ENCODE measurements at places on chromosomes 16 and 17.

DNA sequence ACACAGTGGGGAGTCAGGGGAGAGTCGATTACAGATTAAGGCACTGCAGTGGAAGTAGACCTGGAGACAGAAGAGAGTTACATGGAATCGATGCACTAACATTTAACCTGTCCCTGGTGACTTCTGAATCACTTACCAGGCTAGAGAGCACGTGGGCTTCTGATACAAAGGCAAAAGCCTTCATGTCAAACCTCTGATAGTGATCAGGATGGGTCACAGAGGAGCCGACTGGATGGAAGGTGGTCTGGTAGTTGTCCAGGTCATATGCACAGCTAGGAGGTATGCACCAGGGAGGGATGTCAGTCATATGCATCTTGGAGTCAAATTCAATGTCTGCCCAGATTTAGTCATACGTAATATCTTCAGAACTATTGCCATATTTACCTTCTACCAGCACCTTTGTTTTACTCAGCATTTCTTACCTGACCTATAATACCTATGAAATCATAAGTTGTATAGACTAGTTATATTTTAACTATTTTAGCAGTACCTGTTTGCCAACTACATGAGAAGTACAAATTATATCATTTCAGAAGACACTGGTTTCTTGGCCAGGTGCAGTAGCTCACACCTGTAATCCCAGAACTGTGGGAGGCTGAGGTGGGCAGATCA lies 11.7 kb downstream of the ZP2 start:
- no peak for DNase-seq

- peak; percentile 90 for DNase-seq
Measured at GRCh38 chr16:29811896-29812665, at the start of gene PRRT2. TSS of gene PRRT2 (plus strand) at chr16:29812193. CDS start at chr16:29813055, 862 bp downstream.

GRCh38 chr16:1984347-1985225 lies 593 bp downstream of the GFER start:
- DNase-seq, result no peak

DNA sequence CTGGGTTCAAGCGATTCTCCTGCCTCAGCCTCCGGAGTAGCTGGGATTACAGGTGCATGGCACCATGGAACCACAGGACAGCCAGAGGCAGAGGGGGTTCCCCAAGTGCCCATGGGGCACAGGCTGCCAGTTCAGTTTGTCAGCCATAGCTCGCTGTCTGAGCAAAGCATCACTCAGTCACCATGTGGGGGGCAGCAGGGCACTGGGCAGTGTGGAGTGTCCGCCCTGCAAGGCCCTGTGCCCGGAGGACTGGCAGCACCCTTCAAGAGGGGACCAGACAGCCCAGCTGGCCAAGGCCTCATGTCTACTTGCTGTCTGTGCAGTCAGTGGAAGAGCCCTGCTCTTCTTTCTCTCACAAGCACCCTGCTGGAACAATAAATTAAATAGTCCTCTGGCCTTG lies 6.4 kb downstream of the ALYREF start:
- no peak for DNase-seq

DNA sequence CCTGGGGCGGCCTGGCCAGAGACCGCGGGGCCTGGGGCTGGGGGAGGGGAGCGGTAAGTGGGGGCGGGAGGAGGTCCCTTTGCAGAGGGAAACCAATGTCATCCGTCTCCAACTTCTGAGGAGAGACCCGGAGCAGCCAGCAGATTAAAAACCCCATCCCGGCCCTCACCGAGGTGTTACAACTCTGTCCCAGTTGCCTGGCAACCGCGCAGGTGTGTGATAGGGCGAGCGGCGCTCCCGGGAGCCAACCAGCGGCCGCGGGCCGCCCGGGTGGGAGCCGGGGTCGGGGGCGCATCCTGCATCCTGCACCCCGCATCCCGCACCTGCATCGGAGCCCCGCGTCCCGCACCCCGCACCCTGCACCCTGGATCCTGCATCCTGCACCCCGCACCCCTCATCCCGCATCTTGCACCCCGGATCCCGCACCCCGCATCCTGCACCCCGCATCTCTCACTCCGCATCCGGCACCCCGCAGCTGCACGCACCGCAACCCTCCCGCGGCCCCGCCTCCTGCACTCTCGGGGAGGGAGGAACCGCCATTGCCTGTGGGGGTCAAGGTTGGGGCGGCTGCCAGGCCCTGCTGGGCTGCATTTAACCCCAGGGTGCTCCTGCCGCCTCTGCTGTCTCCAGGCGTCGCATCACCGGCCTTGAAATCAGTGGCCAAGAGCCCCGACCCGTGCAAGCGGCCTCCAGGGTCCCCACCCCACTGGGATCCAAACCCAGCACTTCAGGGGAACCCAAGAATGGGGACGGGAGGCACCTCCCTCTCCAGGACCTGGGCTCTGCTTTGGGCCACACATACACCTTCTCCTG lies 47.3 kb downstream of the RTN4RL1 start:
- no peak for DNase-seq

- DNase-seq, result no peak
Measured at GRCh38 chr17:78820841-78821240, 19.8 kb downstream of the USP36 start.

- no peak for DNase-seq
Measured at GRCh38 chr16:13913374-13914292, 6.3 kb upstream of the ERCC4 start.

DNA sequence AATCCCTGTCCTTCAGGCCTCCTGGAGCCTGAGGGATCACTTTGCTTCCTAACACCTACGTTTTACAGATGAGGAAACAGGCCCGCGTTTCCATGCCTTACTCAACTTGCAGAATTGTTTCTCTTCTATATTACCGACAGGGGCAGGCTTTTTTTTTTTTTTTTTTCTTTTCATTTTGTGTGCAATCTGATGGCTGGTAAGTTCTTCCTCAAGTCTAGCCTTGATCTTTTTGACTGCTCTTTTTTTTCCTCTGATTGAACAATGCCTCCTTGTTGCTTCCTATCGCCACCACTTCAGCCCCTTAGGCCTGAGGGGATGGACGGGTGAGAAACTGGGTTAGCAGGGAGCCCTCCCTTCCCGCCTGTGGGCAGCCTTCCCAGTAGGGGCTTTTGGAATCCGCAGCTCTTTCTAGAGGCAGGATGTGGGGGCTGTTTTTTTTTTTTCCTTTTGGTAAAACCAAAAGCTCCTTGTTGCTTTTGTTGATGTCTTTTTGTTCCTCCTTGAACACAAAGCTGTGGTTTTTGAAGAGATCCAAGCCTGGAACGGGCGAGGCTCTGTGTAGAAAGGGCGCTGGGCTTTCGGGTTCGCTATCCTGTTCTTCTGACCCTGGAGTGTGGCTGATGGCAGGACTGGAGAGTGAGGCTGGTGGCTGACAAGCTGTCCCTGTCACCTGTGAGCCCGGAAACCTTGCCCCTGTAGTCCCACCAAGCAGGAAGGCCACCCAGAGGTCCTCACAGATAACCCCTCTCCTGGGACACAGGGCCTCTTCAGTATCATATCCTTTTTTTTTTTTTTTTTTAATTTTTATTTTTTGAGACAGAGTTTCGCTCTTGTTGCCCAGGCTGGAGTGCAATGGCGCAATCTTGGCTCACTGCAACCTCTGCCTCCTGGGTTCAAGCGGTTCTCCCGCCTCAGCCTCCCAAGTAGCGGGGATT lies 14.0 kb downstream of the LASP1 start:
- no peak for DNase-seq

DNA sequence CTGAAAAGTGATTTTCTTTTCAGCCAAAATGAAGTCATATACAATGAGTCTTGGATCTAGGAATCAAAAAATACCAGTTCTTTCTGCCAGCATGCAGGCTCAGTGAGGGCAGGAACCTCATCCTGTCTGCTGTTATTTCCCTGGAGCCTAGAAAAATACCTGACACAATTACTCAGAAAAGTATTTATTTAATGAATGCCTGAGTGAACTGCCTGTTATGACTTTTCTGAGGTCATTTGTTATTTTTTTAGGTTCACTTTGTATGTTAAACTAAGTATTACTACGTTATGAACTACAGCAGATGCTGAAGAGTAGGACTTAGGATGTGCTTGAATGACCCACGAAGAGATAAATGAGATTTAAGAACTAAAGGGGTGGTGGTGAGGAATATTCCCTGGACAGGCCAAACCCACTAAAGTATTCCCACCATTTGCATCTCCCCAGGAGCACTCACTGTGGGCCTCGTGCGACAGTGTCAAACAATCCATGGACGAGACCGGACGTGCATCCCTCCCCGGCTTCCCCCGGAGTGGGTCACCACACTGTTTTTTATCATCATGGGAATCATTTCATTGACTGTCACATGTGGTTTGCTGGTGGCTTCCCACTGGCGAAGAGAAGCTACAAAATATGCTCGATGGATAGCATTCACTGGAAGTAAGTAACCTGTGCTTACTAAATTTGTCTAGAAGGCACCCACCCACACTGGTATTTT lies 17.1 kb upstream of the VWA3A start:
- DNase-seq, result no peak

DNA sequence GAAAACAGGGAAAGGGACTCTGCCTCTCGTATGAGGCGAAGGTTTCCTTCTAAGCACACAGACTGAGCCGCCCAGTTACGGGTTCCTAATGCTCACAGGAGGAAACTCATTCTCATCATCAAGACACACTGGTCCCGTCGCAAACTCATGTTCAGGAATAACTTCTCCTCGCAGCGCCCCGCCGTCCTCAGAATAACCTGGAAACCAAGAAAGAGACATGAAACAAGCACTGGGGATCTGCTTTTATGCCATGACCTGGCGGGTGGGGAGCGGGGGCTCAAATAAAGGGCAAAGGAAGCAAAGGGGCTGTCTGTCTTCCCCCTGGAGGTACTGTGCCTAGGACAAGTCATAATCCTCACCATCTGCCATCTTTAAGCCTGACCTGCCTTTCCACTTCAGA lies 31.3 kb downstream of the WIPI1 start:
- no peak for DNase-seq

DNA sequence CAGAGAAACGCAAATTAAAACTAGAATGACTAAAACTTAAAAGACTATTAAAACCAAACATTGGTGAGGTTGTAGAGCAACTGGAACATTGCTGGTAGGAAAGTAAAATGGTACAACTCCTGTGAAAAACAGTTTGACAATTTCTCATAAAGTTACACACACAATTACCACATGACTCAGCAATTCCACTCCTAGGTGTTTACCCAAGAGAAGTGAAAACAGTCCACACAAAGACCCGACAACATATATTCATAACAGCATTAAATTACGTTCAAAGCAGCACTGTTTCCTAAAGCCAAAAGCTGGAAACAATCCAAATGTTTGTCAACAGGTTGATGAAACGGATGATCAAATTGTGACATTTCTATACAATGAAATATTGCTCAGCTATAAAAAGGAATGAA lies 26.5 kb upstream of the ALOX12 start:
- DNase-seq, result no peak

- no peak for DNase-seq
Measured at GRCh38 chr17:17801800-17802481, 34.8 kb downstream of the SREBF1 start.

DNA sequence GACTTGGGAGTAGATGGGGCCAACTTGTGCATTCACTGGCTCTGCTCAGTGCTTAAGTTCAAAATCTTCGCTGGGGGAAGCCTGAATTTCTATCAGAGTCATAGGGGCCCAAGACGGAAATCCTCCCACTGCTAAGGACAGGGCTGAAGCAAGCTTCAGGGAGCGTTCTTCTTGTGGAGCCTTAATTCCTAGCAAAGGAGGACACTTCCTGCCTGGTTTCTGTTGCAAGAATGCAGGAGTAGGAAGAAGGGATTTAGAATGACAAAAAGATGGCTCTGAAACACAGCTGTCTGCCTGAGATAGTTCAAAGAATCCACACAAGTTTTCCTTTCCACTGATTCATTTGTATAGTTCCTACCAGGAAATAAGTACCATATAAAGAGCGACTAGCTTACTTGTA lies 26.4 kb downstream of the PSME3IP1 start:
- DNase-seq, result no peak

GRCh38 chr17:67390646-67391361 lies 13.7 kb downstream of the PITPNC1 start:
- DNase-seq, result no peak

GRCh38 chr16:87441886-87442580 lies 49.9 kb downstream of the MAP1LC3B start:
- no peak for DNase-seq

GRCh38 chr16:23826528-23827045 lies 9.2 kb upstream of the PRKCB start:
- DNase-seq, result no peak

DNA sequence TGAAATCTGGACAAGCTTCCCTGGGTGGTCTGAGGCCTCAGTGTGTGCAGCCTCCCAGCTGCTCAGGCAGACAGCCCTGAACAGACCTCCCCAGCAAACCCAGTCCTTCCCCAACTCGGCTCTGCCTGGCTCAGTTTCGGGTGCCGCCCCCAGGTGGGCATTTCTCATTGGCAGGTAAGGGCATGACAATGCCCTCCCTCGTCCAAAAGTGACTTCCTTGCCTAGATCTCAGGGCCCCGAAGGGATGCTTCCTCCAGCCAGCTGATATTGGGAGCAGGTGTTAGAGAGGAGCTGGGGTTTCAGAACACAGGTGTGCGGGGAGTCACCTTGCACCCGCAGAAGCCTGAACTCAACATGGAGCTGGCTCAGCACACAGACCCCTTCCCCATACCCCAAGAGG lies 3.8 kb upstream of the PPL start:
- no peak for DNase-seq

DNA sequence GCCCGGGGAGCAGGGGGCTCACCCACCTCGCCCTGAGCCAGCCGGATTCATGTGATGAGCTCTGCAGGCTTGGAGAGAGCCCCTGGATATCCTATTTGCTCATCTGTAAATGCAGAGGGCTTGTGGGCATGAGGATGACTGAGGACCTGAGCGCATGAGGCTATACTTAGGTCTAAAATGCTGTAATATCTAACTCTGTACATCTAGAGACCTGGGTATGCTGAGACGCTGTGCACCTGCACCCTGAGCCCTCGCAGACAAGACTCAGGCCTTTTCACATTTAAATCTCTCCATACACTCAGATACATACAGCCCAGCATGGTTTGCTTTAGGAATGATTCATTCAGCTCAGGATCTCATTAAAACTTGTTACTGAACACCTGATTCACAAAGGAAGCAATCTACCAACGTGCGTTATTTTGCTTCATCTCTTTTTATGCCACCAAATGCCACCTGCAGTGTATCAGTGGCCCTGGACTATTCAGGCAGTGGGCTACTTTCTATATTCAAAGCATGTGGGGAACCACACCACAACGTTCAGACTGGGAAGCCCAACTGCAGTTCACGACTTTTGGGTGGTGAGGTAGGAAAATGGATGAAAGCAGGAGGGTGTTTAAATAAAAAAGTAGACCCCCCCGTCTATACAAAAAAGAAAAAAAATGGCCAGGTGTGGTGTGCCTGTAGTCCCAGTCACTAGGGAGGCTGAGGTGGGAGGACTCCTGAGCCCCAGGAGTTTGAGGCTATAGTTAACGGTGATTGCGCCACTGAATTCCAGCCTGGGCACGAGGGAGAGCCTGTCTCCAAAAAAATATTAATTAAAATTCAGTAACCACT lies 12.0 kb downstream of the USP7 start:
- no peak for DNase-seq

- no peak for DNase-seq
Measured at GRCh38 chr17:47621293-47622179, 28.2 kb upstream of the KPNB1 start.

GRCh38 chr17:50630524-50631194 lies 4.0 kb upstream of the ABCC3 start:
- DNase-seq, result no peak
